Upper lobe of left lung (tissue), 6 donors: ENCODE measurements at places on chromosomes 1 and 21. TPM values are rescaled to one million over a fixed set of nuclear protein-coding genes. Genes with fewer than 3 reads are reported as not detected.

Gene ANKRD34A
- 0.52 TPM for total RNA-seq

Gene FAM163A
- total RNA-seq: not detected

Gene TMPRSS15
- total RNA-seq: not detected

Gene S100A7A
- total RNA-seq: not detected

Gene PER3
- total RNA-seq: 32.5 TPM

Gene CD2
- 6.5 TPM for total RNA-seq

Gene OR2G6
- total RNA-seq: not detected

DNA sequence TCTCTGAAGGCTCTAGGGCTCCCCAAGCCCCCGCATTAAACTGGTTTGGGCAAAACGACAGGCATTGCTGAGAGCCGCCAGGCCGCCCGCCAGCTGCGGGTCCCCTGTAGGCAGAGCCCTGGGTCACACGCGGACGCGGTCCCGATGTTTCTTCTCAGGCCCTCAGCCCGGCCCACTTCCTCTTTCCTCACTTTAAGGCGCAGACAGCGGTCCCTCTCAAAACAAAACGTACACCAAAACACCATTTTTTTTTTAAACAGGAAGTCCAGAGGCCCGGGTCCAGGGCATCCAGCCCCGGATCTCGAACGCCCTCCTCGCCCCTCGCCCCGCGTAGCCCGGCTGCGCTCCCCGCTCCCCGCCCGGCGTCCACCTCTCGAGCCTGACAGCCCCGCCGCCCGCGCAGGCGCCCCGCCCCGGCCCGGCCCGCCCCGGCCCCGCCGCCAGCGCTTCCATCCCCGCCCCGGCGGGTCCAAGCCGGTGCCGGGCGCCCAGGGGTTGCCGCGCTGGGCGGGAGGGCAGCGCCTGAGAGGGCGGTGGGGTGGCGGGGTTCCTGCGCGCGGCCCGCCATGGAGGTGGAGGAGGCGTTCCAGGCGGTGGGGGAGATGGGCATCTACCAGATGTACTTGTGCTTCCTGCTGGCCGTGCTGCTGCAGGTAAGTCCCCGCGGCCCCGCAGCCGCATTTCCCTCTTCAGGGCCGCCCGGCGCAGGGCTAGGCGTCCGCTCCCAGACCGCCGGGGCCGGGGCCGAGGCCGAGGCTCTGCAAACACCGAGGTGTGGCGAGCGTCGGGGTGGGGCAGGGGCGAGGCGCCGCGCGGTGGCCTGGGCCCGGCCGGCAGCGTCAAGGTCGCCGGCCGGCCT is at the start of gene SLC22A15:
Gene SLC22A15, plus strand, starts transcription at position 452 of the 859 bp plus-strand sequence. Its CDS starts 115 bp downstream, at position 567.
- DNase-seq: peak; percentile 94

DNA sequence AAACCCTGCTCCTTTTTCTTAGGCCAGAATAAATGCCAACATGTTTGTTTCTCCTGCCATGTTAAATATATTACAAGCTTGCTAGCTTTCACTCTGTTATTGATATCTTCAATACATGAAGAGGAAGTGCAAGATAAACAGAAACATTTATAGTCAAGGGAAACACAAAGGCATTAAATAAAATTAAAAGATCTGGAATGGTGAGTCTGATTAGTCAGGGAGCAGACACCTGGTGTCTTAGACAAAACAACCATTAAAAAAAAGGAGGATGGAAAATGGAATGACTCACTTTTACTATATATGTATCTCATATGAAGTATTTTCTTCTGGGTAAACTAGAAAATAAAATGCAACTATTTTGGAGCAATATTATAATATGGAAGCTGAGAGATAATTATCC is 123.3 kb downstream of the SMYD3 start:
- no peak for DNase-seq

- DNase-seq: no peak
Measured at GRCh38 chr1:112040891-112041740, 51.6 kb upstream of the KCND3 start.

DNA sequence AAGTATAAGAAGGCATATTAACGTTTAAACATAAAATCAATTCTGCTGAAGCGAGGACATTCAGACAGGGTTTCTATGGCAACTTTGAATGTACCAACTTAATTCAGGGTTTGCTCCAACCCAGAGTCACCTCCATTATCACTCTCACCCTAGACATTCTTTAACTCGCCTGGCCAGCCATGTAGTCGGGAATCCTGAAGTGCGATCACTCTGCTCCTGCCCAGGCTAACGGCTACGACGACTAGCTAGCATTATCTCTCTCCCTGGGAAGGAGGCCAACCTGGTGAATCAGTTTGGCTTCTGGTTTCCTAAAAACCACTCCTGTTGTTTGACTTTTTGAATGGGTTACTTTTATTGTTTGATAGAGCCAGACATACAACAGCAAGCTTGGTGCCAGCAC is 38.9 kb upstream of the ZBTB18 start:
- DNase-seq: no peak

DNA sequence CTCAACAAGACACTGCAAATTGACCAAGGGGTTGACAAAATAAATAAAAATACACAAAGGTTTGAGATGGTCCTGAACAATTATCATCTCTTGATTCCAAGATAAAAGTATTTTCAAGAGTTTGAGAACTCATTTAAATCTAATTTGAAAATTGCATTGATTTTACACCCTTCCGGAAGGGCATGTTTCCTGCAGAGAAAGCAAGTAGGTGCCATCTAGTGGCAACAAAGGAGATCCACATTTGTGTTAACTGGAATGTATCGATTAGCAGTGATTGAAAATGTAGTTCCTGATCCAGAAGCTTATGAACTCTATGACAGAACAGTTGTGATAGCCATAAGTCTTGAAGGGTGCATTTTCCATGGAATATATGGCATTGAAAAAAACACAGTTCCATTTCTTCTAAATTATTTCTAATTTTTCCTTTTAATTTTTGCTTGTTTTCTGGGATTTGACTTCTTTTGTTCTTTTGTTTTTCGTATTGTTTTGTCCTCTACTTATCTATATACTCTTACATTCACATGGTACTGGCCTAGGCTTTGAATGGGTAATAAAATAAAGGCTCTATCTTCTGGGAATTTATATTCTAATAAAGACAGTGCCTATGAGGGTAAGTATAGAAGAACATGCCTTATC is 143.7 kb downstream of the DNM3 start:
- DNase-seq: no peak

DNA sequence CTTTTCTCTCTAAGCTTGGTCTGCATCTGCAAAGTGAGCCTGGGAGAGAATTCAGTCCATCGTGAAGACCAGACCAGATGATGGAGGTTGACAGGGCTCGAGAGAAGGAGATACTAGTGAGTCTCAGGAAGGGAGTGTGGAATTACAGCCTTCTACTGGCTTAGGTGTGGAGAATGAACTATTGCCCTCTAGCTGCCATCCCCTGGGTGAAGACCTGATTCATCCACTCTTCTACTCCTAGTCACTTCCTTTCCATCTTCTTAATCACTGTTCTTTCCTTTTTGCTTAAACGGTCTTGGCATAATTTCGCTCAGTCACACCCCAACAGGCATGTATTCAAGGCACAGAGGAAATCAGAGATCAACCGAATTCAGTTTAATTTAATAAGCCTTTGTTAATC is 34.0 kb upstream of the HSD17B7 start:
- no peak for DNase-seq

DNA sequence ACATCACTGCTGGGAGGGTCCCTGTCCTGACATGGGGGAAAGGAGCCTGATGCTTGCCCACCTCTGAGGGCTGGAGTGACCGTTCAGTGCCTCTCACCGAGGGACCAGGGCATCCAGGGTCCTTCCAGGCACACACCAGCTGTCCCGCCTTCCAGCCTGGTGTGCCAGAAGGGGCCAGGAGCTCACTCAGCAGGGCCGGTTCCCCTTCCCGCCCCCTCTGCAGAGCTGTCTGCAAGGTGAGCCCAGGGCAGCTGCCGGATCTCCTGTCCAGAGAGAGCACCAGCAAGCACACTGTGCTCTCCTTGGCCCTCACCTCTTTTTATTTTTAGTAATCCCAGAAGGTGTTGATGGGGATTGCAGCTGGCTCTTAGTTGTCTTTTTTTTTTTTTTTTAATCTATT is 16.9 kb downstream of the H6PD start:
- DNase-seq: no peak

DNA sequence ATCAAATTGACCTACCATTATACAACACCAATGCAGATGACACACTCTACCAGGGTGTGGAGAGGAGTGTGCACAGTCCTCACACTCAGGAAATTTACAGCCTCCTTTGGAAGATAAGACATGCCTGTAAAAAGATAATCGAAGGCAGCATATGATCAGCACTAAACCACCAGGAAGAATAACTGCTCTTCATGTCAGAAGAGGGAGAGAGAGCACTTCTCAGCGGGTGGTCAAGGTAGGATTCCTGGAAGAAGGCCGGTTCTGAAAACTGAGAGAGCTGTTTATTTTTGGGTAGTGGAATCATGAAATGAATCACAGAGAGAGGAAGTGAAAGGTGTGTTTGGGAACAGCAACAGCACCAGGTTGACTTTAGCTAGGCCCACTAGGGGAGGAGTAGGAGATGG is 14.0 kb upstream of the ZNF697 start:
- no peak for DNase-seq

GRCh38 chr1:86541859-86542258 is 5.0 kb upstream of the CLCA4 start:
- no peak for DNase-seq

- peak; percentile 69 for DNase-seq
Measured at GRCh38 chr1:12063141-12064072, at the start of gene TNFRSF8. TSS of gene TNFRSF8 (plus strand) at chr1:12063303. CDS start at chr1:12063599, 296 bp downstream.
